ENCODE measurements at places on chromosomes 6 and 20.

GRCh38 chr6:96016334-96017069 lies 728 bp downstream of the FUT9 start:
- DNase-seq = no peak

- no peak for DNase-seq
These were observed 102.1 kb downstream of the PRDM1 start for GRCh38 chr6:106188104-106188794.

DNA sequence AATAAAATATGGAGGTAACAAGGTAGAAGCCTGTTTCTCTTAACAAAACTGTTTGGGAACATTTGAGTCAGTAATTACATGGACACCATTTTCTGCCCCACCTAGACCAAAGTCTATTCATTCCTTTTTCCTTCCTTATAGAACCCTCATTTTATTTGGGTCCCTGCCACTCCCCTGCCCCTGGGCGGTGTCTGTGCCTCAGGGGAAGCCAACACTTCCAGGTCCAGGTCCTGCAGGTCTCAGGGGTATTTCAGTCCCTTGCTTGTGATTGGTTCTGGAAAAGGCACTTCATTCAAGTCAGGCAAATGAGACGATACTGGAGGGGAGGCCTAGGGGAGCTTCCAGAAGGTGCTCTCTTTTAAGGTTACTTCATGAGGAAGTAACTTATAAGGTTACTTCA lies 42.3 kb downstream of the SLC35D3 start:
- DNase-seq = no peak

DNA sequence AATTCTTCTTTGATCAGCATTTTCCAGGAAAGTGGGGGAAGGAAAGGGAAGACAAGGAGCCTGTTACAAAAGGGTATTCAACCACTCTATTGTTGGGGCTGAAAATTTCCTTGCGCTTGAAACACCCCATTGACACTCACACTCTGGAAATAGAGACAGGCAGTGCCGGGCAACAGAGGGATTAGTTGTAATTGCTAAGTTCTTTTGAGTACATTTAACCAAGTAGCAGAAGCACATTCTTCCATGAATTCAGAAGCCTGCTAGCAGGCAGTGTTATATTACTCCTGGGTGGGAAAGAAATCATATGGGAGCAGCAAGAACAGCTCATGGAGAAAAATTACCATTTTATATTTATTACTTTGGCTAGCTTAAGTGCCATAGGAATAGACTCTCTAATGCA lies 745.5 kb downstream of the C6orf118 start:
- DNase-seq = no peak

- DNase-seq = no peak
These were observed 53.8 kb upstream of the TSHZ2 start for GRCh38 chr20:52918311-52918710.

DNA sequence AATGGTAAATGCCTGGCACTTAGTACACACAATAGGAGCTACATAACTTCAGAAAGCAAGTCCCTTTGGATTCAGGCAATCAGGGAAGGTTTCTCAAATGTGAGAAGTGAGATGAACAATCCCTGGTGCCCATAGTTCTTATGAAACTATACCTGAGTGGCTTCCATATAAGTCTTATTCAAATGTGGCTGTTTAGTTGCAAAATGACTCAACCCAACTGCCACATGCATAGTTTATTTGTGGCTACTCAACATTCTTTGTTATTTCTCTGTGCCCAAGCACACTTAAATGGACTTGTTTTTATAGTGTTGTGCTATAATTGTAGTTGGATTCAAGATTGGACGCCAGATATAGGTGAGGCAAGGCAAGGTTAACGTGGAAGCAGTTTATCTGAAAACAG lies 93.7 kb upstream of the ATXN1 start:
- DNase-seq = no peak

DNA sequence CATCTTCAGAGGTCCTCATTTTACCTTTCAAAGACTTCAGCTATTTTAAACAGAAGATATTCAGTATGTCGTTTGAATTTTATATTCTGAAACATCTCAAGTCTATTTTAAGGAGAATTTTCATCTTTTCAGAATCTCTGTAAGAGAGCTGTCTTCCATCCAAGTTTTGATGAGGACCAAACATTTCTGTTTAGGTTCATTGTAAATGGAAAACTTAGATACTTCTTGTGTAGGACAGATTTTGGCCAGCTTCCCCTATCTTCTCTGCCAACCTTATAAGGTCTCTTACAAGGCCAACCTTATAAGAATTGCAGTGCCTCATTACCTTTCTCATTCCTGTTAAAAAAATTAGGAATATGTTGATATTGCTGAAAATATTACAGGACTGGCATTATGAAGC lies 88.1 kb downstream of the AKAP7 start:
- no peak for DNase-seq

GRCh38 chr20:62622877-62623487 lies 19.3 kb upstream of the SLCO4A1 start:
- no peak for DNase-seq

GRCh38 chr6:37131104-37131959 lies 38.6 kb upstream of the PIM1 start:
- no peak for DNase-seq

- DNase-seq = no peak
These were observed 7.4 kb downstream of the EPM2A start for GRCh38 chr6:145727817-145728388.

- no peak for DNase-seq
These were observed 56.2 kb downstream of the LAMP5 start for GRCh38 chr20:9570612-9571011.

DNA sequence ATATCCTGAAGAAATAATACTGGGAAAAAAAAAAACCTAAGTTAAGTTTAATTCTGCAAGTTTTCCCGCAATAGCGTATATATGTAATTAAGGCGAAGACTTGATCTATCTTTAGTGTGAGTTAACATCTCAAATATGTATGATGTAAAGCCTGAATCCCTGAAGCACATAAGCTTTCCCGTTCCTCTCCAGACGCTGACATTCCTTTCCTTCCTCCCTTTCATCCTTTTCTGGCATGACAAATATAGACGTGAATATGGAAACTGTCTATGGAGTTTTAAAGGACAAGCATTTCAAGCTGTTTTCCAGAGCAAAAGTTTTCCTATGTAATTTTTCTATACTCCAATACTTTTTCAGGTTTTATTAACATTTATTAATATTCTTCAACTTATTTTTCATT lies 637.0 kb downstream of the COL12A1 start:
- DNase-seq = no peak

DNA sequence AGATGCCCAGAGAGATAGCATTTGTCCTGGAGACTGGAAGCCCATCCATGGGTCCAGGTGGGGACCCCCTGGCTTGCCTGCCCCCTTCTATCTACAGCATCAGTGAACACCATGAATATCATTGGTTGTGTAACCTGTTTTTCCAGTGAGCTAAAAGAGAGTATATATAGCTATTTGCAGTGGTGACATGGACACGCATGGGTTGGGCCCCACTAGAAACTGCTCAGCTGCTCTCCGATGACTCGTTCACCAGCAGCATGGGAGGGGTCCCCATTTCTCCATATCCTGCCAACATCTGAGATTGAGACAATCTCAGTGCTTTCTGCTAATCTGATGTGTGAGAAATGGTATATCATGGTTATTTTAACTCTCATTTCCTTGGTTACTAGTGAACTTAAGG lies 4.0 kb upstream of the ZC3H12D start:
- no peak for DNase-seq

- no peak for DNase-seq
These were observed 271.3 kb upstream of the BTBD3 start for GRCh38 chr20:11646359-11646758.

GRCh38 chr20:59231124-59231804 lies 67.6 kb downstream of the ZNF831 start:
- no peak for DNase-seq

- DNase-seq = no peak
These were observed 118.7 kb downstream of the HFE start for GRCh38 chr6:26205625-26206574.

DNA sequence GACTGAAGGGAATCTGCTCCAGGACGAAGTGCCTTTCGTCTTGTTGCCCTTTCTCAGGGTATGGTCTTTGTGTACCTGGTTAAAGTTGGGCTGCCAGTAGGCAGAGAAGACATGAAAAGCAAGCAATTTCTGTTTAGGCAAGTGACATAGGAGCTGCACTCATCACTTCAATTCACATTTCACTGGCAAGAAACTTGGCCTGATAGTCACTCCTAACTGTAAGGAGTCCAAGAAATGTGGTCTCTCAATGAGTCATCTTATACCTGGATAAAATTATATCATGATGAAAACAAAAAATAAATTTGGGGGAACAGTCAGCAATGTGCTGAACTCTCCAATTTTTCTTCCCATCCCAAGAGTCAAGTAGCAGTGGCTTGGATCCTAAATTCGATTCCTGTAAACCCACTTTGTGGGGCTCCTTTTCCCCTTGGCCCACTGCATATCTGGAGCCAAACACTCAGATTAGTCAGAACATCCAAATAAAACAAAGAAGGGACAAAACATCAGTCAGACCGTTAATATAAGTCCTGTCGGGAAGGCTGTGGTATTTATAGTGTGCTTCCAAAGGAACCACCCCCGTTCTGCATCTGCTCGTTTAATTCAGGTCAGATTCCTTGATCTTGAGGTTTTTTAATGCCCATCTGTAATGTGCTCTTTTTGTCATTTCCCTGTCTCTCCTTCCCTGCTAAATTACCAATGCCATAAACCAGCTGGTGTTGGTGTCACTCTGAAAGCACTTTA lies 5.0 kb upstream of the GABRR1 start:
- DNase-seq = no peak

DNA sequence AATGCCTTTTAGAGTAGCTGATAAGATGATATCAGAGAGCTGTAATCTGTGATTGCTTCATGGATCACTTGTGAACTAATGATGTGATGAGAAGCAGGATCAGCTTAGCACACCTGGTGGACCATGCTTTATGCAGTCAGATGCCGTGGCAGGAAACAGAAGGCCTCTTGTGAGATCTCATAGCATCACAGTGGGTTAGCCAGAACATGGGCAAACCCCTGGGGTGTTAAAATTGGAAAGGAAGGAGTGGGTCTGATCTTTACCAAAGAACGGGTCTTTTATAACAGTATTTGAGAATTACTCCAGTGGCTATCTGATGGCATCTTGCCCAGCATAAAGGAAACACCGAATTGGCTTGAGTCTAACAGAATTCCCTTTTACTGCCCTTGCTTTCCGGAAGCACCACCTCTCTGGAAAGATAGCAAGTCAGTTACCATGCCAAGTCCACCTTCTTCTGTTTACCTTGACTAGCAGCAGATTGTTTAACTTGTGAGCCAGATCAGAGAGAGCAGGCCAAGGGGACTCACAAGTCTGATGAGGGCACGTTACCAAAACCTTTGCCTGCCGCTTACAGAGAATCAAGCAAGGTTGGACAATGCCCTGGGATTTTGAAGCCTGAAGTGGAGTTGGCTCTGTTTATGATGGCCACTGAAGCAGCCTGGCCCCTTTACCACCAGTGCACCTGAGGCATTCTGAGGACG lies 20.9 kb upstream of the SRF start:
- no peak for DNase-seq

DNA sequence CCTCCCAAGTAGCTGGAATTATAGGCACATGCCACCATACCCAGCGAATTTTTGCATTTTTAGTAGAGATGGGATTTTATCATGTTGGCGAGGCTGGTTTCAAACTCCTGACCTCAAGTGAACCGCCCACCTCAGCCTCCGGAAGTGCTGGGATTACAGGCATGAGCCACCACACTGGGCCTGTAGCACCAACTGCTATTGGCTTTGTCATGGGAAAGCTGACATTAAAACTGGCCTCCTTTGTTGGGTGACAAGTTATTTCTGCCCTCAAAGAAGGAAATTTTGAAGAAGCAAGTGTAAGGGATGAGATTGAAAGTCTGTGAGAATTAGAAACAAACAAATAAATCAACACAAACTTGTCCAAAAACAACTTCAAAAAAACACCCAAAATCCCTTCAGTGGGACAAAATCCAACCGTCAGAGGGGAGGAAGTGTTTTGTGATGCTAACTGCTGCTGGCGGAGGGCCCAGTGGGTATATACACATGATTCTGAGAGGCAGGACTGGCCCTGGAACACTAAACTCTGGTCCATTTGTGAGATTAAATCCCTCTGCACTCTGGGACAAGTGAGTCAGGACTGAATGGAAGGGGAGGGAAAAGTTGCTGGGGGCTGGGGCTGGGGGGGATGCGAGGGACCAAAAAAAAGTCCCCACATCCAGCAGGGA lies 87.5 kb upstream of the NAA20 start:
- DNase-seq = no peak

DNA sequence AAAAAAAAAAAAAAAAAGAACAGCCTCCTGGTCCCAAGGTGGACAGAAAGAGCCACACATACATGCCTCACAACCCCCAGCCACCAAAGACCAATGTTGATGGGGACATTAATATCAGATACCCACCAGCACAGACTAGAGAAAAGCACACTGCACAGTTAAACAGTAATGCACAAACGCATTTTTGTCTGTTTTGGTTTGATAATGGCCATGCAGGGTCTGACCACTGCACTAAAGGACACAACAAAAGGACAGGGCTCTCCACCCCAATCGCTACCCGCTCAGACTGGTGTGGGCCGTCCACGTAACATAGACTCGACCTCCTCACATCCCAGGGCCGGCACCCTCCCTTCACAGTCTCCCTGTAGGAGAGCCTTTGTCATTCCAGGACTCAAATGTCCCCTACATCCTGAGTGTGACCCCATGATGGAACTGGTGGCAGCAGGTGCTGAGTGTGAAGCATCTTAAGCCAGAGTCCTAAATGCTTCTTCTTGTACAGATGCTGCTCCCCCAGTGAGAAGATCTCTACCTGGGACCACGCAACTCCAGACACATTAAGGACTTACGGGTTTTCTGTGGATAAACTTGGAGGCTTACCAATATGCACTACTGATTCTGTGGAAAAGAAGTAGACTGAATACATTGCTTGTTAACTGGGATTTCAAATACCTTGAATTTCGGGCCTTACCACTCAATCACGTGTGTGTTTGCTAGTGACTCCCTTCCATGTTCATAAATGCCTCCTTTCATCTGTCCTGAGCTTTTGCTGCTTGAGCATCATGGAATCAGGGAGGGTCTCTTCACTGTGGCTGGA lies 28.0 kb downstream of the RRBP1 start:
- no peak for DNase-seq
